Cerebellar cortex (tissue), 1 donor: ENCODE measurements at places on chromosomes 5 and 9.

DNA sequence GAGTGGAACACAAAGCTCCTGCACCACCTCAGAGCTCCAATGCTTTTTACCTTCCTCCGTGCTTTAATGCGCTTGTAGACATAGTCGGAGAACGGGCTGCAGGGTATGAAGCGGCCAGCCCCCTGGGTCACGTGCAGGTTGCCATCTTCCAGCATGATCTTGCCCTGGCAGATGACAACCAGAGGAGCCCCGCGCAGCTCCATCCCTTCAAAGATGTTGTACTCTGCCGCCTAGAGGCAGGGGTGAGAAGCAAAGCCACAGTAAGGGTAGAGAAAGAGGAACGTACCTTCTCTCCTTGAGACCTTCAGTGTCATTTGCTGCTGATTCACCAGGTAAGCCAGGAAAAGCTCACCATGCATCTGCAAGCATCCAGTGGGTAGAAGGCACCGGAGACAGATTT, 112.3 kb downstream of the DPYSL3 start:
- DNase-seq = no peak

GRCh38 chr5:56159521-56159947, 73.6 kb downstream of the ANKRD55 start:
- DNase-seq = no peak

DNA sequence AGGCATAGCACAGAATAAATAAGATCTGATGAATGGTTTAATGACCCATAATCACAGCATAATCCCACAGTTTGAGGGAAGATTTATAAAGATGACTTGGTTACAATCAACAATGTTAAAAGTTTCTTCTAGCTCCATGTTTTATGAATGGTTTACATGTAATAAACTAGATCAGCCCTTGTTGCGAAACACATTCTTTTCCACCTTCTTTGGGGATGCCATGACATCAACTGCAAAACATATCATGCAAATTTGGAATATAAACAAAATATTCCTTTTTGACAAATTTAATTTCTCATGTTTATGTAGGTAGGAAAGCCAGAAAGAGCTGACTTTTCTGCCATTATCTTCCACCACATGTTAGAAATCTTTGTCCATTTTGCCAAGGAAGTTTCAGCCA, 979.5 kb downstream of the MAT2B start:
- DNase-seq = no peak

- no peak for DNase-seq
Measured at GRCh38 chr9:124221676-124222075, 36.1 kb upstream of the NEK6 start.
